ENCODE measurements at places on chromosomes 2 and 18.

DNA sequence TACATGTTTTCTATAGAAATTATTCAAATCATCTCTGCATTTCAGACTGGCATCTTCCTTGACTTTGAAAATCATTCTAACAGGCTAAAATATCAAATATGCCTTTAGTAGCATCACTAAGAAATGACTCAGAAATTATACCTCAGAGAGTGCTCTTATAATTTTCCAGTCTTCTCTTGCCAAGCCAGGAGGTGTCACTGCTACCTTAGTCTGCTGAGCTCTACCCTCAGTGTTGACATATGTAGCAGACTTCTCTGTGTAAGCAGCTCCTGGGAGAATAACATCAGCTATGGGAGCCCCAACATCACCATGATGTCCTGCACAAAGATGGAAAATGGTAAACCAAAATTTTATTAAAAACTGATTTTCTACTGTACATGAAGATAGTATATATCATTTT is 31.6 kb downstream of the NDUFS1 start:
- DNase-seq = no peak

DNA sequence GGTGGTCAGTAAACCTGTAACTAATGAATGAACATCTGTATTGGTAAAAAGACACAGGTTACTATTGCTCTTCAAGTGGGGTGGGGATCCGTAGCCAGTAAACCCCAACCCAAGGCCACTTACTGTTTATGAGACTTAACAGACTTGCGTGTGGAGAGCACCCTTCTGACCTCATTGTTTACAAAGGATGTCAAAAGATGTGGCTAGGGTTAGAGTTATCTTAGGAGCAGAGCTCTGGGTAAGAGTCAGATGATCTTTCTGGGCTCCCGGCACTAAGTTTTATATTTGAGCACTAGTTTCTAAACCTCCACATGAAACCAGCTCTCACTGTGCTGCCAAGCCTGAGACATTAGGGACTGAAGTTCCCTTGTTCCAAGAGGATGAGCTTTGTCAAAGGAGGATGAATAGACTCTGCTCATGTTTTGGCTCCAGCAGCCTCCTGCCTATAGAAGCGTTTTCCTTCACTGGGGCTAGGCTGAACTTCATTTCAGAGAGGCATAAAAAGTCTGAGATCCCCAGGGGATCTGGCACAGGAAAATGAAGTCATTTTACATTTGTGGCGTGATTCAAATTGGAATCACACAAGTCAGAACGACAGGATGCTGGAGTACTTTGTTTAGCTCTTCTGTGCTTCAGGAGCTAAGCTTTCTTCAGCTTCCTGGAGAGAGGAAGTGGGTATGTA is 403.1 kb upstream of the TRIB2 start:
- no peak for DNase-seq

- peak; percentile 7 for DNase-seq
Measured at GRCh38 chr2:217733461-217733860, 269.3 kb downstream of the TNS1 start.

- no peak for DNase-seq
Measured at GRCh38 chr18:43572163-43572562, 294.9 kb upstream of the SYT4 start.

DNA sequence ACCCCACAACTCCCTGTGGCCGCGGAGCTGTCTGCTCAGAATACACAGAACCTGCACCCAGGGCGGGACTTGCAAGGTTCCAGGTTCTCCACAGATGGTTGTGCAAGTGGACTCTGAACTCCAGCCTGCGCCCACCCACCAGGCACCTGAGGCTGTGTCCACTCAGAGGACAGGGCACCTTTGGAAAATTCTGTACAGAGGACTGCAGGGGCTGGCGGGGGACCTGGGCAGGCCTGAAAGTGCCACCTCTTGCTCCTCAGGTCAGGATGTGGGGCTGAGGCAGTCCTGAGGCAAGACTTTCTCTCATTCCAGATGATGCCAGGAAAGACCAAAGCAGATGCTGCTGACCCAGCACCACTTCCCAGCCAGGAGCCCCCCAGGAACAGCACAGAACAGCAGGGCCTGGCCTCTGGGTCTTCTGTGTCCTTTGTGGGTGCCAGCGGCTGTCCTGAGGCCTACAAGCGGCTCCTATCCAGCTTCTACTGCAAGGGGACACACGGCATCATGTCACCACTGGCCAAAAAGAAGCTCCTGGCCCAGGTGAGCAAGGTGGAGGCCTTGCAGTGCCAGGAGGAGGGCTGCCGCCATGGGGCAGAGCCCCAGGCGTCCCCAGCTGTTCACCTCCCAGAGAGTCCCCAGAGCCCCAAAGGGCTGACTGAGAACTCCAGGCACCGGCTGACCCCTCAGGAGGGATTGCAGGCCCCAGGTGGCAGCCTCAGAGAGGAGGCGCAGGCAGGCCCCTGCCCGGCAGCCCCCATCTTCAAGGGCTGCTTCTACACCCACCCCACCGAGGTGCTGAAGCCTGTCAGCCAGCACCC is 14.4 kb downstream of the ARID5A start:
- no peak for DNase-seq

GRCh38 chr18:74264303-74265020 is 27.3 kb downstream of the CYB5A start:
- no peak for DNase-seq

DNA sequence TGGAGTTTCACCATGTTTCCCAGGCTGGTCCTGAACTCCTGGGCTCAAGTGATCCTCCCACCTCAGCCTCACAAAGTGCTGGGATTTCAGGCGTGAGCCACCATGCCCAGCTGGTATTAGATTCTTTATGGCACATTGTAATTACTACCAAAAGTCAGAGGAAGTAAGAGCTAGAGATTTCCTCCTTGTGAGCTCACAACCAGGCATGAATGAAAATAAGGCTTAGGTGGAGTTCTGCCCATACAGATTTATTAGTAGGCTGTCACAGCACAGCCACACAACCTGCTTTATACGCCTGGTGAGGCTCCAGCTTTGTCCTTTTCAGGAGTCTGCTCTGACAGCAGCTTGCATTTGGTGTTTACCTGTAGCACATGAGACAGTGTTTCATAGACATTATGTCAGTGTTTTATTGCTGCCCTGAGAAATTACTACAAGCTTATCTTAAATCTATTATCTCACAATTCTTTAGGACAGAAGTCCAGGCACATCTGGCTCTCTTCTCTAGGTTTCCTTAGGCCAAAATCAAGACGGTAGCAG is 156.6 kb downstream of the TANC1 start:
- DNase-seq = no peak

DNA sequence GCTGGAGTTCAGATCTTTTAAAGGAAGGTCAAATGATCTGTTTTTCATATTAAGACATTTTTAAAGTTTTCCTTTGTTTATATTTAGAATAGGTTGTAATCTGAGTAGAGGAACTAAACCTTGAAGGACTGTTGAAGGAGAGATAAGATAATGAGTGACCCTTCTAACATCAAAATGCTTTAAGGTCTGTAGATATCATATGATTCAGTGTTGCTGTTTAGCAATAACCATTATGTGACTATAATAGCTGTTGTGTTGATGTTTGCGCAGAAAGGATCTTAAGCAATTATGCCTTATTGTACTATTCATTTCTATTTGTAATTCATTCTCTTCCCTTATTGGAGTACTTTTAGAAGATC is 60.0 kb downstream of the SLC16A14 start:
- DNase-seq = no peak

DNA sequence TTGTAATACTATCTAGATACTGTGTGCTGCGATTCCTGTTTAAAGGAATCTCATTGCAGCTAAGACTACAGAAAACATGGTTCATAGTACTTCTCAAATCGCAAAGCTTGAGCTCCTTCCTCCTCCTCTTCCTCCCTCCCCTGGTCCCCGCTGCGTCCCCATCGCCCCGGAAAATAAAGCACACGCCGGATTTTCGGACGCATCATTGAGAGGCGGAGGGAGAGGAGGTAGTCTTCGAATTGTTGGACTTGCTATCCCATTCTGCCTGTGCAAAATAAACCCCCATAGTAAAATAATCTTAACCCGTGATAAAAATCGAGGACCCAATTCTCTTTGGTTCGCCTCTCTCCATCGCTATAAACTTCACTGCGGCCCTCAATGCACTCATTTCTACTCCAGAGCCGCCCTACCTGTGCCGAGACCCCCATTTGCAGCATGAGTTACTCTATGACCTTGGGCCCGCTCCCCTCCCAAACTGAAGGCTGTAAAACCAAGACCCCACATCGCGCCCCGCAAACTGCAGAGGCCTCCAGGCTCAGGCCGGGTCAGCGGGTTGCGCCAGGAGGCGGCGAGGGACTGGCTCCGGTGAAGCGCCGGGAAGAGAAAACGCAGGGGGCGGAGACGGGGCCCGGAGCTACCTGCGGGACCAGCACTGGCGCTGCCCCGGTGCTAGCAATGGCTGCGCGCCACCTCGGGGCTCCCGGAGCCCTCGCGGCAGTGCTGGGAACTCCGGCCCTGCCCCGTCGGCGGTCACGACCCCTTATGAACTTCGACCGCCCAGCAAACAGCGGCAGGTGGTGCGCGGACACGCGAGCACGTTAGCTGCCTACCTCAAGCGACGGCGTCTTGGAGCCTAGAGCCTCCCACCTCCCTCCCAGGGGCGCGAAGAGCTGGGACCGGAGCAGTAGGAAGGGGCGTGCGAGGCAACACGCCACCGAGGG is 649 bp downstream of the ESCO1 start:
- no peak for DNase-seq

DNA sequence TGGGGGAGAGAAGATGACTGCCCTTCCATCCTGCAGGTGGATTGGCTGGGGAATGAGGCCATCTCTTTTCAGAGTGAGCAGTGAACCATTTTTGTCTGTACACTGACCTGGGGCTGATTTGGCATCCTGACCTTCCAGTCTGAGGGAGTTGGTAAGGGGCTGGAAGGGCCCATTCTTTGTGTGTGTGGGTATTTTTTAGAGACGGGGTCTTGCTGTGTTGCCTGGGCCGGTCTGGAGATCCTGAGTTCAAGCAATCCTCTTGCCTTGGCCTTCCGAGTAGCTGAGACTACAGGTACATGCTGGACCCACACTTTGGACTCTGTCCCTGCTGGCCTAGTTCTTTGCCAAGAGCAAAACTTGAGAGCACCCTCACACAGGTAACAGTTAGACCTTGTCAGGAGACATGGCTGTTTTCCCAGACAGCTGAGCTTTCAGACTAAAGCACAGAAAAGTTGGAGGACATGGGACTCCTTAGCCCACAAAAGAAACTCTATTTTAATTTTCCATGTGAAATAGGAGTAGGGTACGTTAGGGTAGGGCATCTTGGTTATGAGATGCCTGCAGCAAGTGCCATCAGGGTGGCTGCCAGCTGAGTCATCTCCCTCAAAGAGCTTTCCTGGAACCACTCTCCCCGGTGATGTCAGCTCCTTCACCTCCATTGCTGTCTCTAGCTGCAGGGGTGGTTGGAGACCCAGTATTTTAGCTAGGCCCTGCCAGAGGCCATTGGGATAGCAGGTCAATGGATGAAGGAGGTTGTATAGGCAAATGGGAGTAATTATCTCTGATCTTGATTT is 60.7 kb downstream of the DGKD start:
- DNase-seq = no peak

GRCh38 chr18:70288851-70289328 is at the start of gene SOCS6:
SOCS6 (plus strand) TSS chr18:70289045; CDS start chr18:70324669, 35,624 bp downstream.
- peak; percentile 79 for DNase-seq

GRCh38 chr2:37869304-37869703 is 55.8 kb upstream of the RMDN2 start:
- DNase-seq = no peak

DNA sequence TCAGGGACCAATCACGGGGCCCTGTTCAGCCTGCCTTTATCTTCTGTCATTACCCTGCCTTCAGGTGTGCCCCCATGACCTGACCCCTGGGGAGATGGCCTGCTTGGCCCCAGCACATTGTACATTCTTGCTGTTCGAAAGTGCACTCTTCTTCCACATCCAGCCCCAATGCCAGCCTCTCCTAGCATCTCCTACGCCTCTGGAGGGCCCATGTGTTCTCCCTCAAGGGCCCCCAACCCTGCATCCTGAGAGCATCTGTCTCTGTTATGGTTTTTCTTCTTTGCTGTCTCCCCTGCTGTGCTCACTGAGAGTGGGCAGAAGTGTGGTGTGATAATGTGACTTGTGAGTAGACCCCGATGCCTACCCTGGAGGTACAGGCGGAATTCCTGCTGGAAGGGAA is 41.5 kb upstream of the OTOS start:
- peak; percentile 33 for DNase-seq

DNA sequence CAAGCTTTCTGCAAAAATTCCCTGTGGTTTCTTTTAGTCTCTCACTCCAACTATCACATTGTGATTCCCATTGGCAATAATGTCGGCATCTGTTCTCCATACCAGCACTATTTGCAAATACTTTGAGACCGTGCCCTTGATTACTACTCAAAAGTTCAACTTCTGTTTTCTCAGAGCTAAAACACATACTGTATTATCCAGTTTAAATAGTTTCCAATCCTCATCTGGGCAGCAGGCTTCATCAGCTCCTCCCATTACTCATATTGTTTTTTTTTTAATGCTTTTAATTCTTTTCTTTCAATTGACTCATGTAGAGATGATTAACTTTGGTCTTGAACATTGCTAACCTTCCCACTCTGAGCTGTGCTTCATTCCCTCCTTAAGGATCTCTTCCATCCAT is 135.8 kb downstream of the METTL8 start:
- no peak for DNase-seq

- no peak for DNase-seq
Measured at GRCh38 chr2:38934742-38935141, 45.1 kb downstream of the ARHGEF33 start.

DNA sequence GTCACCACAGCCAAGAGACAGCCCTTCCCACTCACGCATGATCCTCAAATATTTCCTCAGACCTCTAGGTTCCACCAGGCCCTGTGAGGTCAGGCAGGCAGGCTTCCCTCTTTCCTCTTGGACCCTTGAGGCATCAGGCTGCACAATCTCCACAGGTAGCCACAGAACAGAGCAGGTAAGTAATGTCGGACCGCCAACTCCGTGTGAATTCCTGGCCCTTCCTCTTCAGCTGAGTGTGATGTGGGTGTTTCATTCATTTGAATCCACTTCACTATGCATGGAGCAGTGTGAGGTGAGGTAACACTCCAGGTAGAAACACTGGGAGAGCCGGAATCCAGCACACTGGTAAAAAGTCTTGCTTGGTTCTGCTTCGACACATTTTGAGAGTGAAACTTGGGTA is 44.0 kb downstream of the MRPL35 start:
- no peak for DNase-seq

DNA sequence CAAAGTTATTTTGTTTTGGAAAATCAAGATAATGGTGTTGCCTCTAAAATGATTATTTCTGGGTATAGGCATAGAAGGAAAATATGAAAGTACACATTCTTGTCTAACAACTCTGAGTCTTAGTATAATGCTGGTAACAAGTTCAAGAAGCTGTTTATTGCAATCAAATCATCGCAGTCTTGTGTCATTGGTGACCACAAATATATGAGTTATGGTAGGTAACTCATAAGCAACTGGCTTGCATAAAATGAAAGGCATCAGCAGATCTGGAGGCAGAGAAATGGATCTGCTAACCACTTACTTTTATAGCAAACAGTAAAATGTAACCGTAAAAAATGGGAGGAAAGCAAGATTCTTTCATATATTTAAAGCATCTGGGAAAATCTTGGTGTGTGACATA is 156.2 kb upstream of the TCF4 start:
- no peak for DNase-seq

- DNase-seq = no peak
Measured at GRCh38 chr2:20333738-20334137, 16.9 kb downstream of the PUM2 start.

GRCh38 chr2:160492401-160493226 is 993 bp downstream of the RBMS1 start:
- peak; percentile 81 for DNase-seq
